Activated CD8-positive, alpha-beta T cell treated with anti-CD3 and anti-CD28 coated beads for 36 hours (primary cell): ENCODE measurements at places on chromosomes 12 and 14. TPM values are rescaled to one million over a fixed set of nuclear protein-coding genes. Genes with fewer than 3 reads are reported as not detected.

GRCh38 chr14:26377150-26377549 lies 220.7 kb downstream of the NOVA1 start:
- no peak for DNase-seq

- no peak for DNase-seq
These were observed at the start of gene FGF6 for GRCh38 chr12:4445156-4446101. Gene FGF6, minus strand, starts transcription at chr12:4445815. Its CDS starts 245 bp downstream, at chr12:4445570.

POLE2 gene
- 36.3 TPM for total RNA-seq

DNA sequence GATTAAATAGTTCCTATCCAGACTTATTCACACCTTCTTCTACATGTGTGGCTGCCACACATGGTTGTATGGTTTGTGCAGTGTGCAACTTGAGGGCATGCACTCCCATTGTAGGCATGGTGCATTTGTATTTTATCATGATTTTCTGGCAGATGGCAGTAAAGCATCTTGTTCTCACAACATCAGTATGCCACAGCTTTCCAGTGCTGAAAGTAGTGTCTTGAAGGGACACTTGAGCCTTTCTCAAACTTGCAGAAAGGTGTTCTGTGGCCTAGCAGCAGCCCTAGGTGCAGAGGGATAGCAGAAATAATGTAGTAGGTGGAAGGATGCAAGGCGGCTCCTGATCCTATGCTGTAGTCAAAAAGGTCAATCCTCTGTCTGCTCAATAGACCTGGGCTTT lies 72.9 kb downstream of the LMNTD1 start:
- DNase-seq, result no peak

LRTM2 gene
- total RNA-seq, result not detected

GRCh38 chr14:97468220-97468619 lies 671.0 kb downstream of the VRK1 start:
- DNase-seq, result no peak

NRXN3 gene
- total RNA-seq, result not detected

- no peak for DNase-seq
These were observed 103.0 kb downstream of the PEBP1 start for GRCh38 chr12:118238888-118239287.

DNA sequence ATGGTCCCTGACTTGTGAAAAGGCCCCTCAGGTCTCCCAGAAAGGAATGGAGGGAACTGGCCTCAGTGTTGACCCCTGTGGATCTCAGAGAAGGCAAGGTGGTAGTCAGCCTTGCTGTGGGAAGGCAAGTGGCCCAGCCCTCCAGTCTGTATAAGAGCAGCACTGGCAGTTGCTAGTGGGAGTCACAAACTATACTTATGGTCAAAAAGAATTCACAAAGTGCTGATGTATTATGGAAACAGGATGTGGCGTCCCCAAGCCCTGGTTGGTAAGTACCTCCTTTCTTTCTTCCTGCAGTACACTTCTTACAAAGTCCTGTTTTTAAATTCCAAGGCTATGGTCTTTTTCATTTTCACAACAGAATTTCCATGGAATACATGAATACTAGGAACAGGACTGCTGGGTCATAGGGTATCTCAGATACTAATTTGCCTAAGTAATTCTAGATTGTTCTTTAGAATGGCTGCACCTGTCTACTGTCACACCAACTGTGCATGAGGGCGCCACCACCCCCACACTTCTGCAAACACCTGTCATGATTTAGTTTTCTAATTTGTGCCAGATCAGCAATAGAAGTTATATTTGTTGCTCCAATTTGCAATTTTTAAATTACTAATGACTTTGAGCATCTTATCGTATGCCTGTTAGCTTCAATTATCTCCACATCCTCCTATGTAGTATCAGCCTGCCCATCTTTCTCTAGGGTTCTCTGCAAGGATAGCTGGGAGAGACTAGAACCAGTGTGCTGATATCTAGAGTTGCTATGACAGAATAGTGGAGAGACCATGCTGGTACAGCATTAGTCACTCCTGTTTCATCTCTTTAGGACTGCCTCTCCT lies 40.7 kb upstream of the TMEM263 start:
- peak; percentile 79 for DNase-seq

DNA sequence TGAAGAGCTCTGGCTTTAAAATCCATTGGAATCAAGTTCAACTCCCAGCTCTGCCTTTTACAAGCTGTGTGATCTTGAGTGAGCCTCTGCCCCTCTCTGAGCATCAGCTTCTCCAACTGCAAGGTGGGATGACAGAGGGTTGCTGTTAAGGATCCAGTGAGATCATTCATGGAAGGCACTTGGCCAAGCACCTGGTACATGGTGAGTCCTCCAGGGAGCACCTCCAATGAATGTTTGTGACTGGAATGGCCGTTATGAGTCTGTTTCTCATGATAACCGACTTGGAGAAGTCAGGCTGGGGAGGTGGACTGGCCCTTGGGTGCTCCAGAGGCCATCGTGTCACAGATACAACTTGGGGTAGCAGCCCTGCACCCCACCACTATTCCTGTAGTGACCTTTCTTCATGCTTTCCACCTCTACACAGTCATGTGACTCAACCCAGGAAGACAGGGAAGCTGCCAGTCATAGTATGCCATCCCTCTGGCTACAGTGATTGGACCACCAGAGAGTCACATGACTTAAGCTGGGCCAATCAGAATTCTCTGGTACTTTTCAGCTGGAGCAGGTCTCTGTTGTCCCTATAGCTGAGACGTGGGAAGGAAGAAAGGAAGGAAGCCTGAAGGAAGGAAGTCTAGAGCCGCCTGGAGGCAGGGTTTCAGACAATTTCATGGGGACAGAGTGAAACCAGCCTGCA lies 146.5 kb upstream of the MYL2 start:
- no peak for DNase-seq

- no peak for DNase-seq
These were observed 435.3 kb downstream of the RAD51B start for GRCh38 chr14:68254669-68255527.

DNA sequence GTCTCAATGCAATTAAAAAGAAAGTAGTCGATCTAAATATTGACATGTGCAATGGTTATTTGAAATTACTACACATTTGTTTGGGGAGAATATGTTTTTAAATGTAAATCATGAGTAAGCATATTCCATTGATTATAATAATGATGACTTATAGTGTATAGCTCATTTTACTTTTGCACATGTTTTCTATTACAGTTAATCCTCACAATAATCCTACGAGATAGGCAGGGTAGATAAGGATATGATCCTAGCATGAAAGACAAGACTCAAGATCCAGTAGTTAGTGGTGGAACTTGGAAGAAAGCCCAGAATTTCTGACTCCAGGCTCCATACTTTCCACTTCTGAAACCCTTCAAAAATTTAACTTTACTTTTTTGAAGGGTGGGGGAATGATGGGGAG lies 94.0 kb downstream of the NAV3 start:
- DNase-seq, result no peak

GRCh38 chr14:101922866-101923265 lies 41.5 kb upstream of the DYNC1H1 start:
- no peak for DNase-seq

KTN1 gene
- total RNA-seq, result 107 TPM

DNA sequence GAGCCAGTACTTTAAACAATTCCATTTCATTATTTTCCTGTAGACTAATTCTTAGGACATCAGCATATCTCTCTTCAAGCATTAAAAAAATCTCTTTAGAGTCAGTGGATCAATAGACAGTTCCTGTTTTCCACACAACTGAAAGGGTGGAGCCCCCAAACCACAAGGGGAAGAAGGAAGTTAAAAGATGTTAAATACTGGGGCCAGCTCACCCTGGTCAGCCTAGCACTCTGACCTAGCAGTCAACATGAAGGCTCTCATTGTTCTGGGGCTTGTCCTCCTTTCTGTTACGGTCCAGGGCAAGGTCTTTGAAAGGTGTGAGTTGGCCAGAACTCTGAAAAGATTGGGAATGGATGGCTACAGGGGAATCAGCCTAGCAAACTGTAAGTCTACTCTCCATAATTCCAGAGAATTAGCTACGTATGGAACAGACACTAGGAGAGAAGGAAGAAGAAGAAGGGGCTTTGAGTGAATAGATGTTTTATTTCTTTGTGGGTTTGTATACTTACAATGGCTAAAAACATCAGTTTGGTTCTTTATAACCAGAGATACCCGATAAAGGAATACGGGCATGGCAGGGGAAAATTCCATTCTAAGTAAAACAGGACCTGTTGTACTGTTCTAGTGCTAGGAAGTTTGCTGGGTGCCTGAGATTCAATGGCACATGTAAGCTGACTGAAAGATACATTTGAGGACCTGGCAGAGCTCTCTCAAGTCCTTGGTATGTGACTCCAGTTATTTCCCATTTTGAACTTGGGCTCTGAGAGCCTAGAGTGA lies at the start of gene LYZ:
TSS of gene LYZ (plus strand) at position 220 of the 777 bp plus-strand sequence. CDS start at position 248, 28 bp downstream.
- no peak for DNase-seq

DDX54 gene
- total RNA-seq, result 112 TPM

- no peak for DNase-seq
These were observed 28.5 kb downstream of the ACTR6 start for GRCh38 chr12:100229036-100229635.
